ENCODE measurements at places on chromosomes 6 and 20. TPM values are rescaled to one million over a fixed set of nuclear protein-coding genes. Genes with fewer than 3 reads are reported as not detected.

- no peak for DNase-seq
Observed at GRCh38 chr6:25061289-25061936, 125.7 kb upstream of the RIPOR2 start.

GRCh38 chr6:169556758-169557548 is 144.9 kb downstream of the WDR27 start:
- DNase-seq = no peak

DNA sequence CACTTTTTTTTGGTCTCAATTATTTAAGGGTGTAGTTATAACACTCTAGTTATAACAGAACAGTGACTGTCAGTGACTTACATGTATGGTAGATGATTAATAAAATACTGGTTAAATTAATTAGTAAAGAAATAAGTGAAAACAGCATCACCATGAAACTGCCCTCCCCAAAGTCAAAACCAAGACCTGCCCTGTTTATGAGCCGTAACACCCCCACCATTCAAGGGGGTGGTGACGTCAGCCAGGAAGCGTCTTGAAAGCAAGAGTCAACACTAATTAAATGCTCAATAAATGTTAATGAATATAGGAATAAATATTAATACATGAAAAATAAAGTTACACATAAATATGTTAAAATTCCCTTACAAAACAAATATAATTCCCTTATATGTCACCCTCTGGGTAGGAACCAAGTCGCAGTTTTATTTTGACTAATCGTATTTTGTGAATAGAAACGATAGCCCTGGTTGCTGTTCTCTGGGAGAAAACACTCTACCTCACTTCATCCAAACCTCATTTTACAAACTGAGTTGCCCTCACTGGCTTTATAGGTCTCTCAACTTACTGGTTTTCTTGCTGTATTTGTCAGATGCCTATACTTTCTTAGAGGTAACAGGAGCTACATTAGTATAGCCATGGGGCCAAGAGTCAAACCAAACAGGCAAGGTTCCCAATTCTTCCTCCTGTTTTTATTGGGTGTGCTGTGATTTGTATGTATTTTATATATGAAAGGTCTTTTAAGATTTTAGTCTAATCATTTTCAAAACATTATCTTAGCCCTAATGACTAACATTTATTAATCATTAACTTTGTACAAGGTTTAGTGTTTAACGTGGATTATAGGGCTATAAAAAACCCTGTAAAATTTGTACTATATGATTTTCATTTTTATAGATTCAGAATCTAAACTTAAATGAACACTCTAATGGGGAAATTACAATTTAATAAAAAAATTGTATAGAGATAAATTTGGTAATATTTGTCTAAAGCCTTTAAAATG is 227.9 kb upstream of the IRAK1BP1 start:
- no peak for DNase-seq

GRCh38 chr6:17277256-17277655 is 3.9 kb upstream of the RBM24 start:
- DNase-seq = no peak

GRCh38 chr6:148892247-148892646 is 145.4 kb downstream of the UST start:
- no peak for DNase-seq

The FANCE gene
- 4.7 TPM for total RNA-seq

The DPPA5 gene
- total RNA-seq = not detected

Data from aorta (tissue), 5 donors.